ENCODE measurements at places on chromosomes 12 and 14. TPM values are rescaled to one million over a fixed set of nuclear protein-coding genes. Genes with fewer than 3 reads are reported as not detected.
A peak's percentile ranks its signal among the peaks of the same experiment; 100 is the strongest.

The KLRC3 gene
- total RNA-seq: not detected

The RASAL1 gene
- total RNA-seq: 15.1 TPM

The GPR84 gene
- 2.0 TPM for total RNA-seq

The GARIN6 gene
- not detected for total RNA-seq

The SLC17A8 gene
- not detected for total RNA-seq

The LACRT gene
- not detected for total RNA-seq

GRCh38 chr14:95265106-95266094 lies 54.3 kb downstream of the CLMN start:
- DNase-seq: peak; percentile 53

DNA sequence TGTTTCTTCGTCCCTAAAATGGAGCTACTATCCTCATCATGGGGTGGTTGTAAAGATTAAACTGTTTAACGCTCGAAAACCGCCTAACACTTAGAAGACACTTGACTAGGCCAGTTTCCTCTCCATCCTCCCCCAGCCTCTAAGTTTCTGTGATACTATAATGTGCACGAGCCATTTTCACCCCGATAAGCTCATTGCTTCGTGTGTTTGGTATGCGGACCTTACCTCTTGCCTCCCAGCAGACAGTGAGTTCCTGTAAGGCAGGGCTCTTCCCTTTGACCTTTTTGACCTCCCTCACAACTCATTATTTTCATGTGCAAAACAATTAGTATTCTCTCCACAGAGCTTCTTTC lies 499 bp upstream of the GXYLT1 start:
- DNase-seq: no peak

GRCh38 chr12:34396861-34397590 lies 374.7 kb downstream of the ALG10 start:
- peak; percentile 47 for DNase-seq

DNA sequence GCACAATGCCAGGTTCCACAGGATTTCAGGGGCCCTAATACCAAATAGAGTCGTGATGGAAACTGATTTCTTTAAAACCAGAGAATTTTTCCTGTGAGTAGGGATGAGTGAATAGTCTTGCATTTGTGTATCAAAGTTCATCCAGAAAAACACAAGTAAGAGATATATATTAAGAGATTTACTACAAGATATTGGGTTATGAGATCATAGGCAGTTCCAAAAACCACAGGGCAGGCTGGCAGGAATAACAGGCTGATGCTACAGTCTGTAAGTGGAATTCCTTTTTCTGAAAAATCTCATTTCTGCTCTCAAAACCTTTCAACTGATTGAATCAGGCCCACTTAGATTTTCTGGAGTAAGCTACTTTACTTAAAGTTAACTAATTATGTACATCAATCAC lies 1756.2 kb upstream of the SEL1L start:
- DNase-seq: no peak

GRCh38 chr12:61808856-61809255 lies 451.3 kb upstream of the USP15 start:
- no peak for DNase-seq

GRCh38 chr14:56760164-56760914 lies 49.9 kb downstream of the OTX2 start:
- DNase-seq: no peak

DNA sequence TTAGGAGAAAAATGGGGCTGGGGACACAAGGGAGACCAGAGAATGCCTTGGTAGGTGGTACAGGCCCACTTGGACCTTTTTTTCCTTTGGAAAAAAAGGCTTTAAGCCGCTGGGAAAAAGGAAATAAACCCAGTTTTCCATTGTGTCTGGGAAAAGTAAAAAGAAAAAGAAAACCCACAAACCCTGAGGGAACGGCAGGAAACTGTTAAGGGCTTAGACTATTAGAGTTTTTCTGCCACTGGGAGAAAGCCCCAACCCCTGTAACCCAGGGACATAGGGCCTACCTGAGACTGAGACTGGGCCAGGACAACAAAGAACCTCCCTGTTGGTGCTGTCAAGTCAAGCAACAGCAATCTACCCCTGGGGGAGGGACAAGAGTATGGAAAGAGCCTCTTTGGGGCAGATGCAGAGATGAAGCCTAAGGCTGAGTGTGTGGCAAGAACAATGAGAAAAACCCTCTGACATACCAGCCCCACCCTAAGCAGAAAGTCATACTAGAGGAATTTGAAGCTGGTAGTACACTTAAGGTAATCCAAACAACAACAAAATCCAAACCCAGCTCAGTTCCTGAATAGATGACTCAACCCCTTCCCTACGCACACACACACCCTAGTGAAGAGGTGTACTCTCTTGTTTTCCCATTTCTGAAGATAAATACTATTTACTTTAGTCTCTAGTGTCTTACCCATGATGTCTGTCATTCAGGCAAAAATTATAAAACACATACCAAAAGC lies 22.8 kb downstream of the ATF1 start:
- DNase-seq: no peak

DNA sequence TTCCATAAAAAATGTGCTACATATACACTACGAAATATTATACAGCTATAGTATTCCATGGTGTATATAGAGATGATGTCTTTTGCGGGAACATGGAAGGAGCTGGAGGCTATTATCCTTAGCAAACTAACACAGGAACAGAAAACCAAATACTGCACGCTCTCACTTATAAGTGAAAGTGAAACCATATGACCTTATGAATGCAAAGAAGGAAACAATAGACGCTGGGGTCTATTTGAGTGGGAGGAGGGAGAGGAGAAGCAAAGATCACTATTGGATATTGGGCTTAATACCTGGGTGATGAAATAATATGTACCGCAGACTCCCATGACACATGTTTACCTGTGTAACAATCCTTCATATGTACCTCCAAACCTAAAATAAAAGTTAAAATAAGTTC lies 142.8 kb downstream of the LRFN5 start:
- DNase-seq: no peak

- no peak for DNase-seq
Measured at GRCh38 chr12:64890873-64891468, 66.5 kb downstream of the TBC1D30 start.

GRCh38 chr14:87940382-87940781 lies 52.6 kb downstream of the GALC start:
- no peak for DNase-seq

DNA sequence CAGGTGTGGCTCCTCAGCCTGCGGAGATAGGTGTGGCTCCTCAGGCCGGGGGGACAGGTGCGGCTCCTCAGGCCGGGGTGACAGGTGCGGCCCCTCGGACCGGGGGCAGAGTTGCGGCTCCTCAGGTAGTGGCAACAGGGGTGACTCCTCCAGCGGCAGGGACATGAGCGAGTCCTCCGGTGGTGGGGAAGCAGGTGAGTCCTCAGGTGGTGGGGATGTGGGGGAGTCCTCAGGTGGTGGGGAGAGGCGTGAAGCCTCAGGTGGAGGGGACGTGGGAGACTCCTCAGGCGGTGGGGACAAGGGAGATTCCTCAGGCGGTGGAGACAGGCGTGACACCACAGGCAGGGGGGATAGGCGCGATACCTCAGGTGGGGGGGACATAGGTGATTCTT lies 9.2 kb downstream of the KMT2D start:
- DNase-seq: no peak

DNA sequence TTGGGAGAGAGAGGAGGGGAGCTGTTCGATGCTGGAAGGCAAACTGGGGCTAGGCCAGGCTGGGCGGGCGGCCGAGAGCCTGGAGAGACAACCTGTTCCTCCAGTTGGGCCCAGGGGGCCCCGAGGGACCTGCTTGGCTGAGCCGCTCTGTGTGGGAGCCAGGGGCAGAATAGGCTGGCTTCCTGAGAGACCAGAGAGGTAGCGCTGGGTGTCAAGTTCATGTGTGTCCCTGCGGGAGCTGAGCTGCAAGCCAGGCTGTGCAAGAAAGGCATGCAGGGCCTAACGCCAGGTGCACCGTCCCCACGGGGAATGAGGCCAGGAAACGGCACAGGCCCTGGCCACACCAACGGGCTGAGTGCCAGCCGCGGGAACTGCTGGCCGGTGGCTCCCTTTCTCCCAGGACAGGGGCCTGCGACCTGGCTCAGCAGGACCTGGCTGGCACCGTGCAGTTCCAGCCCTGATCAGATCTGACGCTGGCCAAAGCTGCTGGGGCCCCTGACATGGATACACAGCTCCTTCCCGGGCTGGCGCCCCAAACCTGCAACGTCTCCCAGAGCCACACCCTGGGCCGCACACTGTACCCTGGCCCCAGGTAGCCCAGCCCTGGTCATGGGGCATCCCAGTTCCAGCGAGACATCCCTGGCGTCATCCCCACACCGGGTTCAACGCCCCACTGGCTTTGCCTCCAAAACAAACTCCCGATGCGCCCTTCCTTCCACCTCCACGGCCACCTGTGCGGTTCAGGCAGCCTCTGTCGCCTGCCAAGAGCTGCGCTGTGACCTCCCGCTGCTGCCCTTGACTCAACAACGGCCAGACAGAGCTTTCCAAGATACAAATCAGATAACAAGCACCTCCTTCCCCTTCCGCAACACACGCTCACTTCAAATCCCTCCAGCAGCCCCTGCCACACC lies 65.0 kb downstream of the RFLNA start:
- DNase-seq: no peak

DNA sequence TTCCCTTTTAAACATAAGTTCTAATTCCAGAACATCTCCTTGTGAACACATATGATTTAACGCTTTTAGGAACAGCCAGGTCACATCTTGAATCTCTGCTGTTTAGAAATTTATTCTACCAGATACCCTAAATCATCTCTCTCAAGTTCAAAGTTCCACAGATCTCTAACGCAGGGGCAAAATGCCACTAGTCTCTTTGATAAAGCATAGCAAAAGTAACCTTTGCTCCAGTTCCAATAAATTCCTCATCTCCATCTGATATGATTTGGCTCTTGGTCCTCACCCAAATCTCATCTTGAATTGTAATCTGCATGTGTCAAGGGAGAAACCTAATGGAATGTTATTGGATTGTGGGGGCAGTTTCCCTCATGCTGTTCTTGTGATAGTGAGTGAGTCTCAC lies 96.3 kb upstream of the PLEKHA5 start:
- DNase-seq: no peak

GRCh38 chr12:132046561-132046960 lies 96.8 kb downstream of the EP400 start:
- DNase-seq: no peak

- DNase-seq: no peak
Measured at GRCh38 chr12:42902001-42902400, 312.5 kb upstream of the PRICKLE1 start.

GRCh38 chr12:77553976-77554619 lies 276.6 kb upstream of the NAV3 start:
- no peak for DNase-seq

- DNase-seq: no peak
Measured at GRCh38 chr12:113402586-113403260, 964 bp downstream of the SDS start.
